ENCODE measurements at places on chromosomes 6 and 20.

- no peak for DNase-seq
These were observed 5.0 kb upstream of the SLC22A3 start for GRCh38 chr6:160343144-160343543.

DNA sequence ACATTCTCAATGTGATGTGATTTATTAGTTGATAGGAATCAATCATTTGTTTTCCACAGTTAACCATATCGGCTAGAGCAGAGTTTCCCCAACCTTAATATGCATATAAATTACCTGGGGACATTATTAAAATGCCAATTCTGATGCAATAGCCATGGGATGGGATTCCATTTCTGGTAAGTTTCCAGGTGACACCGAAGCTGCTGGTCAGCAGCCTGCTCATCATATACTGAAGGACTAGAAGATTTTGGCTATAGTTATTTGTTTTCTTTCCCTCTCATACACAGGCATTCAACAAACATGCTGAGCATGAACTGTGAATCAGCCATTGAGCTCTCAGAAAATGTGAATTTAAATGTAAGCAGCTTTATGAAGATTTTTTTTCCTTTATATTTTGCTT, 35.8 kb downstream of the FBXO5 start:
- no peak for DNase-seq

DNA sequence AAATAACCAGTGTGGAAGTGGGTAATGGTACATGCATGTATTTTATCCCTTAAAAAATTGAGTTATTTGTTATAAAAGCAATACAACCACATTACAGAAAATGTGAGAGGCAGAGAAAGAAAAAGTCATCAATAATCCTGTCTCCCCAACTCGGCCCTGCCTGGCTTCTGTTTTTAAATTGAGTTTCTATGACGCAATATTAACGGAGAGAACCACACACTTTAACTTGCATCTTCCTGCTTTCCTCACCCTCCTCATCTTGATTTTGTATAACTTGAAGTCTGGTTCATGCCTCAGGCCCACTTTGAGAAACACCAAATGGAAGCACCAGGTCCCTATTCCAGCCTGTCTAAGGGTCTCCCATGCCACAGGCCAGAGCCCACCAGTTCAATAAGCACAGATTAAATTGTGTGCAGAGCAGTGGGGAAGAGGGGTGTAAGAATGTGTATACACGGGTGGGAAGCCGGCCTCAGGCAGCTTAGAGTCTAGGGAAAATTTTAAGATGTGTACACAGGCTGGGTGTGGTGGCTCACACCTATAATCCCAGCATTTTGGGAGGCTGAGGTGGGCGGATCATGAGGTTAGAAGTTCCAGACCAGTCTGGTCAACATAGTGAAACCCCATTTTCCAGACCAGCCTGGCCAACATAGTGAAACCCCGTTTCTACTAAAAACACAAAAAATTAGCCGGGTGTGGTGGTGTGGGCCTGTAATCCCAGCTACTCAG, 15.9 kb downstream of the KCNK5 start:
- DNase-seq: no peak

DNA sequence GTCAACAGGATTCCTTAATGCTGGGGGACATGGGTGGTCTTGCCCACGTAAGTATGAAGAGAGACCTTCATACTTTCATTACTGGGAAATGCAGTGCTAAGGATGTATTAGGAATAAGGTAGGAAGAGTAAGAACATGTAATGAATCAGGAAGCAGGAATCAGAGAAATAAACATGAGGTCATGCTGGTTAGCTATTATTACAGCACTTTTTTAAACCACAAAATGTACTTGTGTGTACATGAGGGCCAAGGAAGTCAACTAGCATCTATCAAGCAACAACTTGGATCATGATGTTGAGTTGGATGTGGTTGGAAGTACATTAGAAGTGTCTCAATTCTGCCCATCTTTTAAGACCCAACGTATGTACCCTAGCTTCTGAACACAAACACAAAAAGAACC, 63.5 kb upstream of the E2F3 start:
- no peak for DNase-seq

DNA sequence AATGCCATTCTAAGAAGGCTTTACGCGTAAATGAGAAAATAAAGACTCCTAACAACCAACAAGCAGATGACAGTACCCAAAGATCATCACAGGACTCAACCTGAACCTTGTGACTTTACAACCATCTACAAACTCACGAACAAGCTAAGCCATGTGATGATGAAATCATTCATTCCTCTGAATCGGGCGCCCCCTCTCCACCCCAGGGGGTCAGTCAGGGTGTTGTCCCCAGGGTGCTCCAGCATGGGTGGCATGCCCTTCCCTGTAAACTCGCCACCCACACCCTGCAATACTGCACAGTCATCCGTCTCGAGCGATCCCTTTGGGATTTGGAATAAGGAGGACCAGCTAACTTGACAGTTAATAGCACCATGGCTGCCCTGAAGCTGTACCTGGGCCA, 12.6 kb downstream of the SERPINB6 start:
- DNase-seq: no peak

- DNase-seq: no peak
These were observed 1.9 kb downstream of the PNRC1 start for GRCh38 chr6:89082486-89082891.

- no peak for DNase-seq
These were observed 112.1 kb downstream of the LY86 start for GRCh38 chr6:6700407-6701270.

Measured in esophagus squamous epithelium (tissue), 5 donors.